ENCODE measurements at places on chromosomes 2 and 18.

DNA sequence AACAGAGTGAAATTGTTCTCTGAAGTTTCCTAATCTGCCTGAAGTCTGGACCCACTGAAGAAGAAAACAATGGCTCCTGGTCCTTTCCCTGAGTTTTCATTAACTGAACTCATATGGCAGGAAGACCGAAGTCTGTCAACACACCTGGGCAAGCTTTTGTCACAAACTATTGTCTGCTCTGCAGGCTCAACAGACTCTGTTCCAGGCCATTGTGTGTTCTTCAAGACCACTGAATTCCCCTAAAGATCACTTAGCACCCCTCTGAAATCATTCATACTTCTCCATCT is 6.6 kb upstream of the TMEM37 start:
- DNase-seq, result no peak

DNA sequence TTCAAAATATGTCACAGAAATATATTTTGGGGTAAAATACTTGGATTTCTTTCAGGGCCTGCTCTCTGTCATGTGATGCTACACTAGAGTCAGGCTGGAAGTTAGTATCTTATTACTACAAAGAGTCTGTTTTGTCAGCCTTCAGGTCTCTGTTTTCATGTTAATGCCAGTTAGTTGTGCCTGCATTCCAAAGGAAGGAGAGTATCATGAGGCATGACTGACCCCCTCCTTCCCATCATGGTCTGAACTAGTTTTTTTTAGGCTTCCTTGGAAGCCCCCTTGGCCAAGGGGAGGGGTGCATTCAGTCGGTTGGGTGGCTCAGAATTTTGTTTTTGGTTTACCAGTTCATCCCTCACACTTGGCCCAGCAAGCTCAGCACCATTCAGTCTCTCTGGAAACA is 318.0 kb downstream of the ALK start:
- DNase-seq, result no peak

GRCh38 chr2:191031256-191031655 is 17.3 kb upstream of the STAT1 start:
- DNase-seq, result no peak

- no peak for DNase-seq
Measured at GRCh38 chr2:108910011-108910431, 79.0 kb downstream of the EDAR start.

- DNase-seq, result peak; percentile 71
Measured at GRCh38 chr2:1366546-1367134, 46.6 kb upstream of the TPO start.

GRCh38 chr2:109125593-109126500 is 3.2 kb upstream of the SH3RF3 start:
- DNase-seq, result no peak
